Body of pancreas (tissue), 4 donors: ENCODE measurements at places on chromosomes 16 and 17.
A peak's percentile ranks its signal among the peaks of the same experiment; 100 is the strongest.

- peak; percentile 74 for DNase-seq
- H3K27me3 ChIP-seq = no peaks in the 10 kb centered on the region
- peak overlapping the region; percentile 87 for H3K27ac ChIP-seq
- no peaks in the 10 kb centered on the region for H3K36me3 ChIP-seq
Measured at GRCh38 chr16:75264999-75265910, 13.8 kb upstream of the BCAR1 start.

DNA sequence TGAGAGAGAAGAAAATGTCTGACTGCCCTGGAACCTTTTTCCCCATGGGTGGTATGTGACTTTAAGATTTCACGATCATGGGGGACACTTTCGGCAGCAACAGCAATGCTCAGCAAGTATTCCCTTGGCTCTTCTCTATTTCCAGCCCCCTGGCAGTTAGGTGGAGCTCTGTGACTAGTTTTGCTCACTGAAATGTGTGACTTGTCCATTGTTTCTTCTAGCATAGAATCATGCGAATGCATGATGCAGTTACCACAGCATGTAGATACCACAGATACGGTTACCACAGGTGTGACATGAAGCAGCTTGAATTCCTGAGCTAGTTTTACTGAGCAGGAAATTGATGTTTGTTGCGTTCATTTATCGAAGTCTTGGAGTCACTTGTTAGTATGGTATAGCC lies 1034.5 kb upstream of the EEF2KMT start:
- H3K27me3 ChIP-seq = no peaks in the 10 kb centered on the region
- DNase-seq = no peak
- H3K36me3 ChIP-seq = no peaks in the 10 kb centered on the region
- no peaks in the 10 kb centered on the region for H3K4me1 ChIP-seq

GRCh38 chr17:9056566-9056965 lies 35.3 kb downstream of the NTN1 start:
- H3K27me3 ChIP-seq = no peaks in the 10 kb centered on the region
- peaks cover 6% of the 10 kb centered on the region for H3K4me1 ChIP-seq
- no peak for DNase-seq
- H3K27ac ChIP-seq = no peak overlapping the region
- no peaks in the 10 kb centered on the region for H3K36me3 ChIP-seq

- DNase-seq = no peak
- no peaks in the 10 kb centered on the region for H3K27me3 ChIP-seq
- no peaks in the 10 kb centered on the region for H3K36me3 ChIP-seq
Measured at GRCh38 chr16:56869513-56870275, 4.7 kb downstream of the SLC12A3 start.

DNA sequence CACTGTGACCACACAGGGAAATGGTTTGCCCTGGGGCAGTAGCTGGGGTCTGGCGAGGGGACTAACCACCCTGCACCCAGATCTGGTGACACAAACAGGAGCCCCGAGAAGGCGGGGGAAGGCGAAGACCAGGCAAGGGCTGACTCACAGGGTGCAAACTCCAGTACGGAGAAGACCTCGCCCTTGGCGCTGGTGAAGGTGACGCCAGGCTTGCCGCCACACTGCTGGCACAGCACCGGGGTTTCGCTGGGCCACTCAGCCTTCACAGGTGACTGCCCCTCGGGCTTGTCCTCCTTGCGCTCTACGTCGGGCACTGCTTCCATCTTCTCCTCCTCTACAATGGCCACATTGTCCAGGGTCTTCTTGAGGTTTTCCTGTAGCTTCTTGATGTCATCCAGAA lies 11.6 kb downstream of the SPHK1 start:
- no peak overlapping the region for H3K27ac ChIP-seq
- no peak for DNase-seq

DNA sequence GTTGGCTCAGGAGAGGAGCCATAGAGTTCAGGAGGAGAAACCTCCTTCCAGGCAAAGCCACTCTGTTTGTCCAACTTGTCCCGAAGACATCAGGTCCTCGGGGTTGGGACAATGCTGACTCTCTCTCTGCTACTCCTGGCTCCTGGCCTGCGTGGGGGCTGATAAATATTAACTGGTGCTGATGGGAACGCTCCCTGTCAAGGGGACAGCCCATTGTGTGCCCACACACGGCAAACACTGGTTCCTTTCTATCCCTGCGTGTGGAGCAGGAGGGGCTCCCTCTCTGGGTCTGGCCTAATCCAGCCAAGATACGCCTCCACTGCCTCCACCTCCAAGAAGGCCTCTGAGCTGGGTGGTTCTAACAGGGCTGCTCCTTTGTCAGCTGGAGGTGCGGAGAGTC lies 4.4 kb downstream of the KIF19 start:
- DNase-seq = no peak
- no peaks in the 10 kb centered on the region for H3K36me3 ChIP-seq
- peaks cover 13% of the 10 kb centered on the region for H3K4me1 ChIP-seq
- no peak overlapping the region for H3K27ac ChIP-seq

GRCh38 chr16:67278773-67279295 lies 498 bp upstream of the PLEKHG4 start:
- peak; percentile 32 for DNase-seq
- no peaks in the 10 kb centered on the region for H3K27me3 ChIP-seq
- no peaks in the 10 kb centered on the region for H3K36me3 ChIP-seq
- H3K27ac ChIP-seq = no peak overlapping the region
- peaks cover 25% of the 10 kb centered on the region for H3K4me1 ChIP-seq

GRCh38 chr17:32516940-32517701 lies 30.3 kb downstream of the CDK5R1 start:
- H3K36me3 ChIP-seq = no peaks in the 10 kb centered on the region
- H3K4me1 ChIP-seq = peaks cover 13% of the 10 kb centered on the region
- no peak overlapping the region for H3K4me3 ChIP-seq
- H3K27ac ChIP-seq = no peak overlapping the region
- DNase-seq = no peak
- no peaks in the 10 kb centered on the region for H3K27me3 ChIP-seq

DNA sequence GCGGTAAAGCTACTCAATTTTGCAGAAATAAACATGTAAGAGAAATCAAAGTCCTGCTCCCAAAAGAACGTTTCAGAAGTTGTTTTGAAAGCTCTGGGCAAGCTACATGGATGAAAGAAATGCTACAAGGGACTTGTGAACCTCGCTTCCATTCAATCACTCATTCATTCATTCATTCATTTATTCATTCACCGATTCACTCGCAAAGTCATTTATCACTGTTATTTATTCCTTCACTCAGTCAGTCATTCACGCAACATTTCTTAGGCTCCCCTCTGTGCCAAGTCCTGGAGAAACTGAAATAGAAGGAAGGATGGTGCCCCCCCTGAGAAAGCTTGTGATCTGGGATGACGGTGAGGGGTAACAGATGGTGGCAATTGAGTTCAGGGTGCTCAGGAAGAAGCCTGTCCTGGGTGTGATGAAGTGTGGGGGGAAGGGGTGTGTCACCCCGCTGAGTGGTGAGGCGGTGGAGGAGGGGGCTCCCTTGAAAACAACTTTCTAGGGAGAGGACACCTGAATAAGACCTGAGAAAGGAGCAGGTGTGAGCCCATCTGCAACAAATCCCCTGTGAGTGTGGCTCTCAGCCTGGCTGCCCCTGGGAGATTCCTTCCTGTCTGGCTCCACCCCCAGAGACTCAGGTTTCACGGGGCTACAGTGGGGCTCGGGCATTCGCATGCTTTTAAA lies 36.3 kb upstream of the PRSS54 start:
- H3K4me1 ChIP-seq = no peaks in the 10 kb centered on the region
- DNase-seq = no peak
- no peak overlapping the region for H3K27ac ChIP-seq
- no peak overlapping the region for H3K4me3 ChIP-seq
- H3K27me3 ChIP-seq = no peaks in the 10 kb centered on the region
- no peaks in the 10 kb centered on the region for H3K36me3 ChIP-seq

- peaks cover 94% of the 10 kb centered on the region for H3K4me1 ChIP-seq
- peak overlapping the region; percentile 86 for H3K27ac ChIP-seq
- H3K4me3 ChIP-seq = no peak overlapping the region
- peak; percentile 98 for DNase-seq
- H3K36me3 ChIP-seq = no peaks in the 10 kb centered on the region
Measured at GRCh38 chr17:50638966-50639713, 4.5 kb downstream of the ABCC3 start.
